ENCODE measurements at places on chromosomes 3 and 15. TPM values are rescaled to one million over a fixed set of nuclear protein-coding genes. Genes with fewer than 3 reads are reported as not detected.

DNA sequence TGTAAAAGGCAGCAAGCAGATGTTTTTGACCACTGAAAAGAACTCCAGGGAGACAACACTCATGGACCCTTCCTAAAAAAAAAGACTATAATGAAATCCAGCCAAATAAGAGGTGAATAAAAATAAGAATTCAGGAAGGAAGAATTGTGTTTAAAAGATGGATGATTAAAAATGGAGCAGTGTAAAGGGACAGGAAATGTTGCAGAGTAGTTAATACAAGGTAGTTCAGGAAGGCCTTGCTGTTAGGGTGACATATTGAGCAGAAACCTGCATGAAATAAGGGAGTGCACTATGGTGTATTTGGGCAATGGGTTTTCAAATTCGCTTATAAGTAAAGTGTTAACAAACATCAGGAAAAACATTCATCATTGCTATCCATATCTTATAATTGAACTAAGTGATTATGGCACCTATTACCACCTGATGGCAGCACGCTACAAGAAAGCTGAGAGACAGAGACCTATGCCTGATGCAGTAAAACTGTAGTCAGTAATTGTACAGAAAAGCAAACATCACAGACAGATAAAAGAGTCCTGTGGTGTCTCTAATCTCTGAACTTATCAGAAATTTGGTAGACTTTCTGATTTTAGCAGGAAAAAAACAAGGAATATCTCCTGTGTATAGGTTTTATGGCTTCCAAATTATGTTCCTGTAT is 5.8 kb upstream of the DBR1 start:
- H3K4me1 ChIP-seq = no peaks in the 10 kb centered on the region
- no peaks in the 10 kb centered on the region for H3K27me3 ChIP-seq
- no peak for DNase-seq
- H3K4me3 ChIP-seq = no peak overlapping the region
- no peaks in the 10 kb centered on the region for H3K36me3 ChIP-seq

DNA sequence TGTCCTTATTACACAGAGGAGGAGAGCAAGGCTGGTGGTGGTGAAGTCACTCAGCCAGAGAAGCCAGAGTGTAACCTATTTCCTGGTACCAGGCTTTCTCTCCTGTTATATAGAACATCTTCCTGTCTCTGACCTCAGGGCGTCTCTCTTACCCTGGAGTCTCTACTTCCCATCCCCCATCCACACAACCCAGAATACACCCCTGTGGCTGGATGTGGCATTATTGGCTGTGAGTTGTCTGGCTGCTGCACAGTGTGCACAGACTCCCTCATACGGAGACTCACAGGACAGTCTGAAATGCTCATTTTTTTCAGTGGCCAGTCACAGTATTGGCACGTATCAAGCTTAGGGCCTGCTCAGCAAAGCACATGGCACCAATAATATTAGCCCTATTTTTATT is 8.6 kb downstream of the PODXL2 start:
- no peak overlapping the region for H3K27ac ChIP-seq
- no peaks in the 10 kb centered on the region for H3K36me3 ChIP-seq
- no peak overlapping the region for H3K4me3 ChIP-seq
- H3K4me1 ChIP-seq = no peaks in the 10 kb centered on the region

- peak overlapping the region; percentile 79 for H3K27ac ChIP-seq
- no peaks in the 10 kb centered on the region for H3K27me3 ChIP-seq
- DNase-seq = peak; percentile 77
- no peak overlapping the region for H3K4me3 ChIP-seq
- no peaks in the 10 kb centered on the region for H3K36me3 ChIP-seq
Observed at GRCh38 chr15:40333922-40334492, 6.7 kb downstream of the CCDC9B start.

SEMA3F gene
- 1.2 TPM for total RNA-seq

SEMA4B gene
- total RNA-seq = 21.1 TPM

GRCh38 chr3:136350132-136350531 is 100.0 kb downstream of the PCCB start:
- no peak overlapping the region for H3K27ac ChIP-seq
- H3K4me1 ChIP-seq = no peaks in the 10 kb centered on the region
- no peaks in the 10 kb centered on the region for H3K27me3 ChIP-seq
- H3K36me3 ChIP-seq = peaks cover 3% of the 10 kb centered on the region
- no peak overlapping the region for H3K4me3 ChIP-seq
- DNase-seq = no peak

SMAD6 gene
- 12.4 TPM for total RNA-seq

MUC20 gene
- 40.7 TPM for total RNA-seq

ZNF660 gene
- total RNA-seq = 0.82 TPM

DNA sequence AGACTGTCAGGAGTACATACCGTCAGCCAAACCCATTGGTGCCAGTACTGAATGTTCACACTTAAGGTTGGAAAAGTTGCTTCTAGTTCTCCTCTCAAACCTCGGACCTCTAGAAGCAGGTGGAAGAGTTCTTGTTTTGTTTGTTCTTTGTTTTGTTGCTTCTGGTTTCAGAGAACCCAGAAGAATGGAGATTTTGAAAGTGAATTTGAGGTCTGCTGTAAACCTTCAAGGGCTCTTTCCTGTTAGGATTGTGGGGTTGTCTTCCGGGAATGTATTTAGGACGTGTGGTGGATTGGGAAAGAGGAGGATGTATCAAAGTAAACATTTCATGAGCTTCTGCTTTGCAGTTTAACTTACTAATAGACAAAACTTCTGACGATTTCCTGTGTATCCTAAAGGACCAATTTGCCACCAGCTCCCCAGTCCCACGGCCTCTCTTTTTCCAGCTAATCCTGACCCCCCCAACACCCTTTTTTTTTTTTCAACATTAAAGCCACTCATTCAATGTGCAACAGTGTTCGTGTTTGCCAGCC is 50.3 kb downstream of the FILIP1L start:
- no peak for DNase-seq
- H3K27me3 ChIP-seq = no peaks in the 10 kb centered on the region
- H3K4me1 ChIP-seq = no peaks in the 10 kb centered on the region
- H3K27ac ChIP-seq = no peak overlapping the region
- H3K4me3 ChIP-seq = no peak overlapping the region
- H3K36me3 ChIP-seq = no peaks in the 10 kb centered on the region

GRCh38 chr3:101042996-101043686 is 49.9 kb upstream of the ABI3BP start:
- no peaks in the 10 kb centered on the region for H3K4me1 ChIP-seq
- no peaks in the 10 kb centered on the region for H3K27me3 ChIP-seq
- H3K27ac ChIP-seq = no peak overlapping the region

Measured in right lobe of liver (tissue), 6 donors.